ENCODE measurements at places on chromosomes 13 and 19. TPM values are rescaled to one million over a fixed set of nuclear protein-coding genes. Genes with fewer than 3 reads are reported as not detected.

- no peak for DNase-seq
These were observed 318.0 kb upstream of the KLF12 start for GRCh38 chr13:74452176-74452575.

- no peak for DNase-seq
These were observed 9.8 kb downstream of the ZNF333 start for GRCh38 chr19:14699641-14700040.

DNA sequence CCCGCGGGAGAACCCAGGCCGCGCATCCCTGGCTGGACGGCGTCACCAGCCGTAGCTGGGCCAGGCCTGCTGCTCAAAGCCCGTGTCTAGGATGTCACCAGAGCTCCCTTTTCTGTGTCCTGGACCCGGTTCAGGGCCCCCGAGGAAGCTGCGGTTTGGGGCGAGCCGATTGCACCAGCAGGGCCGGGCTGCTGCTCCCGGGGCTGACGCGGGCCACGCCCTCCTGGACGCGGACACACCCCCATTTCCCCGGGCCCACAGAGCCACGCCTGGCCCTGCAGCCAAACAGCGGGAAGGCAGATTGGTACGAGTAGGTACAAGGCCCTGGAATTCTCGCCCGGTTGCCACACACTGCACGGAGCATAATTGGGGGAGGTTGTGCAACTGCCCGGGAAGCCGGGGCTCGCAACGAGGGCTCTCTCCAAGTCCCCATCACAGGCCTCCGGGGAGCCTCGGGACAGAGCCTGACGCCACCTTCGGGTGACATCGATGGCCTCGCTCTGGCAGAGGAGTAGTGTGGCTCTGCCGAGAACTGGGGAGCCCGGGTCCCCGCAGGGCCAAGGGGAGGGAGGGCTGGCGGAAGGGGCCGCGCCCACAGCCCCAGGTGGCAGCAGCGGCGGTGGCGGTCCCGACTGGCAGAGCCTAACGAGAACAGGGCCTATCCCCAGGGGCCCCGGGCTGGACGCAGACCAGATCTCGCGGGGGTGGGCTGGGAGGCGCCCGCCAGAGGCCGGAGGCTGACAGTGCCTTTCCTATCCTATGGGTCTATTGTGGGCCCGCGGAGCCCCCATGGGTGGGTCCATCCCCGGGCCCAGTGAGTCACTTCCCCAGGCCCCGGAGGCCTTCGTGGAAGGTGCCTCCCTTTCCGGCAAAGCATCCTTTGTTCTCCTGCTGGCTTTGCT is 23.5 kb downstream of the KCTD15 start:
- DNase-seq = peak; percentile 84

DNA sequence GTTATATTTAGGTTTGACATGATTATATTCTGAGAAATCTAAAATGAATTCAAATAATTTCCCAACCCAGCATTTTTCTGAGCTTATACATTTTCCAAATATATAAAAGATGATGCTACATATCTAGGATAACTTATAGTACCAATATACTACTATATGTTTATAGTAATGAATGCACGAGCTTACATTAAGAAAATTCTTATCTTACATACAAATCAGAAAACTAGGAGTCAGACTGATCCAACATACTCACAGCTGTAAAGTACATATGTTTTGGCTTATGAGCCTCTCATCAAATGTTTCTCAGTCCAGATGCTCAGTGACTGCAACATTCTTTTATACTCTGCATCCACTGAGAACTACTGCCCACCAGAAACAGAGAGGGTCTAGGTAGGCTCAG is 491.3 kb upstream of the KLF12 start:
- DNase-seq = no peak

The ZNF578 gene
- 1.5 TPM for total RNA-seq

The LAIR1 gene
- total RNA-seq = 4.2 TPM

All from right atrium auricular region (tissue), 2 donors.